CD8-positive, alpha-beta T cell (primary cell): ENCODE measurements at places on chromosomes 1 and 21.

DNA sequence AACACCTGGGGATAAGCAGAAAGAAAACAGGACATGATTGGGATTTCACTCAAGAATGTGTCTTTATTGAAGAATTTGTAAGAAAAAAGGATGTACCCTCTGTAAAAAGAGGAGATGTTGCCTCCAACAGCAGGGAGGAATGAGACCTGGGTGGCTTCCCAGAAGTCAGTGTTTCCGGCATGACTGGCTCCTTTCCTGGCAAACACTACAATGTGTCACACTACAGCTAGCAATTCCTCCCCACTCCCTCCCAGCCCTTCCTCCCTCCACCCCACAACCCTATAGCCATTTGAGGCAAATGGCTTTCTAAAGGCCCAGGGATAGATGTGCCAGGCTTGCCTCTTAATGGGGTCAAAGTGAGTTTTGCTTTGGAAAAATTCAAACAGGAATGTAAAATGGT is 11.5 kb upstream of the COL8A2 start:
- no peak for DNase-seq

GRCh38 chr1:111214074-111214801 is 13.3 kb upstream of the CHI3L2 start:
- no peak for DNase-seq

GRCh38 chr1:11505591-11506538 is 26.9 kb downstream of the DISP3 start:
- DNase-seq, result no peak

DNA sequence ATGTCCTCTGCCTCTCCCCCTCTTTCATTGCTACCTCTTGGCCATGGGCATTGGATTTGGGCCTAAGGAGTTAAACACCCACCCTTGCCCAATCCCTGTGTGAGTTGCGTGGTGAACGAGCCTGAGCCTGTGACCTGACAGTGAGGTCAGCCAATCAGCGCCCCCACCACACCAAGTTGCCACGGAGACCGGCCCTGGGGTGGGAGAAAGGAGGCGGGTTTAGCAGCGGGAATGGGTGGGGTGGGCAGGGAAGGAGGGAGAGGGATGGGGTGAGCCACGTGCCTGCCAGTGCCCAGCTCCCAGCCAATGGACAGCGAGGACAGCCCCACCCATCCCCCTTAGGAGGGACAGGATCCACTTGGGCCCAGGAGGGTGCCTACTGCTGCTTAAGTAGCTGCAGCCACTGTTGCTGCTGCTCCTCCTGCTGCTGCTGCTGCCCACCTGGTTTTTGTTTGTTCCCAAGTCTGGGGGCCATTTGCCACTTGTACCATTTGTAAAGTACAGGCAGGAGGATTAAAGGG is 9.5 kb downstream of the ZBTB7B start:
- DNase-seq, result no peak

DNA sequence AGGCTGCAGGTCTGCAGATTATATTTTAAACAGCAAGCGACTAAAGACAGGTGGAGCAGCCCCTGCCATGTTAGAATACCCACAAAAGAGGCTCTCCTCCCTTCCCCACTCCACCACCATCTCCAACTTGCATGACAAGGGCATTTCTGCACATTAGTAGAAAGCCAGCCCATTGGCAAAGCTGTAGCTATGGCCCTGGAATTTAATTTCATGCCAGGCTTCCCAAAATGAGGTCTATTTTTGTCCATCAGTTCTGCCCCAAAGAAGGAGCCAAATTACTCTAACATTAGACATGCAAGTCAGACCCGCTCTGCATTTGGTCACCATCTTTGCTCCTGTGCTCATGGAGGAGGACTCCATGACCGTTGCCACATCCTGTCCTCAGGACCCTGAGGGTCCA is 115.2 kb downstream of the LAMC2 start:
- DNase-seq, result no peak

DNA sequence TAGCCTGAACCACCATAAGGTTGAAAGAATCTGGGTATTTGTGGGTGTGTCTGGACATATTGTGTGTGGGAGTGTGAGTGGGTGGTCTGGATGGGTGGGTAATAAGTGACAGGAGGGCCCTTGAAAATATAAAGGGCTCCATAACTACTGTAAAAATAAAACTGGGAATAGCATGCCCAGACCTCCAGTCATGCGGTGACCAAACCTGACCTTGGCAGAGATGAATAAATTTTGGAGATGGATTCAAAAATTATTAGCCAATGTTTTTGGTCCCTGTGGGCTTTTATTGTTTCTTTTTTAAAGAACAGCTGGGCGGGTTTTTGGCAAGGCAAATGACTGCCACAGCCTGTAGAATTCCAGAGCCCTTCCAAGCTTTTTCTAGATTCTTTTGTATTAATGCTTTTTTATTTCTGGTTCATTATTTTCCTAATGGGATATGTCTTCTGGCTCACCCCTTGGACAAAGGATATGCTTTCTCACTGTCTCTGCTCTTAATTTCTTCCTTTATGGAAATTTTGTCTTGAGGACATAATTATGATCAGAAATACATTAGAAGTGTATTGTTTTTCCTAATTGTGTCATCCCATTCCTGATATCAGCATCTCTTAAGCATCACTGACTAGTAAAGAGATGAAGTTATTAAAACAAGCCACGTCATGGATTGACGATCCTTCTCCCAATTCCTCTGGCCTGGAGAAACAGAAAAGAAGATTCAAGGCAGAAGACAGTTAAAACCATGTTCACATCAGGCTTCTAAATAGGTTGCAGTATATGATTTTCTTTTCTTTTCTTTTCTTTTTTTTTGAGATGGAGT is 69.5 kb downstream of the NTMT2 start:
- no peak for DNase-seq

DNA sequence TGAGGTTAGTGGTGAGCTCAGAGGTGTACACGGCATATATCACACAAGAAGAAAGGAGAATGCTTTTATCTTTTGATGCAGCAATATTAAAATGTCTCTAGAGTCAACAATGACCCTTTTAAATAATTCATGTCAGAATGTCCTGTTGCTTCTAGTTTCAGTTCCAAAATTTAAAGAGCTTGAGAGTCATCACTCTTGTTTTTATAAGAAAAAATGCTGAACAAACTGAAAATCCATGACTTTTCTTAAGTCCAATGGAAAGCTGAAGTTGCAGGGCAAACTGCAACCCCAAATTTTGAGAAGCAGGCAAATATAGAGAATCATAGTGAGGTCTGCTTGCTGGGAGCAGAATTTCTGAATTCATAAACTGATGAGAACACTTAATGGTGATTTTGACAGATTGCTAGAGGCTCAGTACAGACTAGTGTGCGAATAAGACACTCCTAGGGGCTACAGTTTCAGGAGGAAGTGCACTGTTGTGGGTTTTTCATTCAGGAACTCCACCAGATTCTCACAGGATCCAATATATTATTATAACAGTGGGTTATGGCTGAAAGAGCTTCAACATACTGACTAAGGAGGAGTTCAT is 135.1 kb downstream of the CLIC6 start:
- DNase-seq, result no peak

DNA sequence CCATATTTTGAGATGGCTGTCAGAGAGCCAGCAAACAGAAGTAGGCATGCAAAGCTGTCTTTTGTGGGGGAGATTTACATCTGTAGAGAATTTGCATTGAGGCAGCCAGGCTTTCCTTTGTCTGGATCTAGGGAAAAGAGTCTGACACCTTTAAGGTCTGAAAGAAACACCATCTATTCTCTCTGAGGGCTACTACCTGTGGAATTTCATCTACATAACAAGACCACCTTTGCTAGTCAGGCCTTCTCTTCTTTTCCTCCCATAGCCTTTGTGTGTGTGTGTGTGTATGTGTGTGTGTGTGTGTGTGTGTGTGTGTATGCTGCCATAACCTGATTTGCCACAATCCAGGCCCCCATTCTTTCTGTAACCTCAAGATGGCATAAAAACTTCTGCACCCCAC is 28.4 kb upstream of the DMRTB1 start:
- no peak for DNase-seq

- no peak for DNase-seq
Measured at GRCh38 chr1:234277161-234277868, 95.9 kb upstream of the COA6 start.

DNA sequence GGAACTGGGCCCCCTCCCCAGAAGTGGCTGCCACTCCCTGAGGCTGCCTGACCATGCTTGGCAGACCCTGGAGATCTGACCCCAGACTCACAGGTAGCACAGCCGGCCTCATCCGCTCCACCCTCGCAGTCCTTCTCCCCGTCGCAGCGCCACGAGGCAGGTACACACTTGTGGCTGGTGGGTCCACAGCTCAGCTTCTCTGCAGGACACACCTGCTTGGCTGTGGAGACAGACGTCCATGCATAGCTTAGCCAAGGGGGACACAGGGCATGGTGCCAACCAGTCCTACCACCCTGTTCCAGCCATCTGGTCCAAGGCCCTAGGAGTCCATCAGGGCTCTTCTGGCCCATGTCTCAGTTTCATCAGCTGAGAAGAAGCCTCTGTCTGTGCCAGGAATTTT is 42.2 kb upstream of the MAGOH start:
- no peak for DNase-seq
